ENCODE measurements at places on chromosomes 4 and X.

- no peak for ATAC-seq
These were observed 275.1 kb downstream of the C4orf33 start for GRCh38 chr4:129371065-129371464.

DNA sequence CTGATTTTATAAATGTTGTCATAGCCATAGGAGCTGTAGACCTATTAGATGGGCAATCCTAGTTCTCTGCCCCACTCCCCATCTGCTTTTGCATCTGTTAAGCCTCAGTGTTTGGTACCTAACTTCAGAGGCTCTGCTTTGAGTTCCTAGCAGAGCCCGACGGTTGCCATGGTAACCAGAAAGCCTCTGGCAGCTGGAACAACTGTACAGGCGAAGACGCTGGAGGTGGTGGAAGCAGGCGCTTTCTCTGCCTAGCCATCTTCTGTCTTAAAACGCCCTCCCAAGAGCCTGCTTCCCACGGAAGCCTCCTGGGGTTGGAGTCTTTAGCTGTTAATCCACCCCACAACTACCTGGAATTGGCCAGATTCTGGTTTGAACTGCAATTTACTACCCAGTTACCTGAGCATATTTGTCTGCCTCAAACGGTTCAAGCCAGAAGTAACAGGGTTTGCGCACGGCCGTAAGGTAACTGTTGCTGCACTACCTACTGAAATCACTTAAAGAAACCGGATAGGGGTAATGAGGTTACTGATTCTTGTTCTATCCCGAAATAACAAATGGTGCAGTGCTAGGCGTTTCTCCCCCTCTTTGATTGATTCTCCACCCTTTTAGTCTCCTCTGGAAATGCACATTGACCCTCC is 1.0 kb upstream of the GABRG1 start:
- no peak for ATAC-seq

GRCh38 chr4:78720994-78721677 is 55.0 kb upstream of the BMP2K start:
- no peak for ATAC-seq

DNA sequence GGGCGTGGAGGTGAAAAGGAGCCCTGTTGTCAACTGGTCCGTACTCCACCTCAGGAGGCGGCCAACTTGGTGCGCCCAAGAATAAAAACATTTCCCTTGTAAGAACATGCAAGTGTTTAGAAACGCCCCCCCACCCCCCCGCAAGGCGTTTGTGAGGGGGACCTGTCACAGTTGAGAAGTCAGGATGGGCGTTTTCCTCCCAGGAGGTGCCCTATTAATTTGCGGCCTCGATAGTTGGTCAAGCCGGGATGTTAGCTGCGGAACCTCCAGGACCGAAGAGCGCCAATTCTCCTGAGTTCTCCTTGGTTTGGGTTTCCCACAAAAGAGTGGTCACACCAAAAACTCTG is 651 bp upstream of the SAP30 start:
- peak; percentile 2 for ATAC-seq

- peak; percentile 82 for ATAC-seq
These were observed 69.5 kb downstream of the PDE5A start for GRCh38 chr4:119559044-119559647.

DNA sequence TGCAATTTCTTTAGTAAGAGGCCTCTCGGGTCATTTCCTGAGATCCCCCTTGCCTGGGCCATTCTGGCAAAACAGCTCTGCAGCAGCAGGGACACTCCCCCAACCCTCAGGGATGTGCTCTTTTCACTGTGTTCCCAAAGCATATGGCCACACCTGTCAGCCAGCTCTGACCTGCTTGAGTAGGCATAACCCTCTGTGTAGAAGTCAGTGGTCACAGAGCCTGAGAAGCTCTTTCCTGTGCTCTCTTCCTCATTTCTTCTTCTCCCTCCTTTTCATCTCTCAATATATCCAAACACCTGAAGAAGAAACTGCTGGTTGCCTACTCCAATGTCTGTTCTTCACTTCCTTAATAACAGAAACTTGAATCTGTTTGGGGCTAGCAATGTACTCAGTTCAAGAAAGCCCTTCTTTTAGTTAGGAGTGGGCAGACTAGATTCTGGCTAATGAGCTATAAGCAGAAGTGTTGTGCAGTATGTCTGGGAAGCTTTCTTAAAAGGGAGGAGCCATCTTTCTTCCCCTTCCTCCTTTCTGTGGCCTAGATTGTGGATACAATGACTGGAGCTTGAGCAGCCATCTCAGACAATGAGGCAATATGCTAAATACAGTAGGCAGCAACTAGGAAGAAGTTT is 73.3 kb downstream of the PRPS1 start:
- ATAC-seq, result no peak

- no peak for ATAC-seq
These were observed 29.6 kb downstream of the ADGRA3 start for GRCh38 chr4:22486276-22486675.
